ENCODE measurements at places on chromosomes 4 and X.

GRCh38 chr4:108849611-108850168 lies 86.8 kb upstream of the ETNPPL start:
- peaks cover 16% of the 10 kb centered on the region for H3K4me1 ChIP-seq
- peaks cover 4% of the 10 kb centered on the region for H3K27me3 ChIP-seq
- H3K36me3 ChIP-seq = no peaks in the 10 kb centered on the region
- H3K27ac ChIP-seq = no peak overlapping the region
- no peak overlapping the region for H3K4me3 ChIP-seq

DNA sequence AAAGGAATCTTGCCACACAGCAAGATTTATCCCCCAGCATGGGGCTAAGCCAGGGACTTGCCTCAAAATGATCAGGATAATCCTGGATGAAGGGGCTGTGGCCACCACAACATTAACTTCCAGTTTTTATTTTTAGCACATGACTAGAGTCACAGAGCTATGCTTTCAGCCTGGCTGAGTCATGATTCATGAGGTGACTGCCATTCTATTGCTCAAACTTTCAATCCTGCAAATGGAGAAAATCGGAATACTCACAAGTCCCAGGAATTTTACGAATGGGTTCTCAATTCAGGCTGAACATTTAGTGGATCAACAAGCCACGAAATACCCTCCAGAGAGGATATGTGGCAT lies 70.7 kb upstream of the HPGD start:
- H3K4me1 ChIP-seq = peaks cover 3% of the 10 kb centered on the region
- H3K4me3 ChIP-seq = no peak overlapping the region
- no peaks in the 10 kb centered on the region for H3K36me3 ChIP-seq
- no peak for DNase-seq
- no peaks in the 10 kb centered on the region for H3K27me3 ChIP-seq

GRCh38 chrX:154398668-154399526 lies 720 bp downstream of the RPL10 start:
- H3K27me3 ChIP-seq = no peaks in the 10 kb centered on the region
- peaks cover 34% of the 10 kb centered on the region for H3K36me3 ChIP-seq
- H3K4me3 ChIP-seq = peak overlapping the region; percentile 91
- peaks cover 7% of the 10 kb centered on the region for H3K4me1 ChIP-seq
- peak overlapping the region; percentile 100 for H3K27ac ChIP-seq

DNA sequence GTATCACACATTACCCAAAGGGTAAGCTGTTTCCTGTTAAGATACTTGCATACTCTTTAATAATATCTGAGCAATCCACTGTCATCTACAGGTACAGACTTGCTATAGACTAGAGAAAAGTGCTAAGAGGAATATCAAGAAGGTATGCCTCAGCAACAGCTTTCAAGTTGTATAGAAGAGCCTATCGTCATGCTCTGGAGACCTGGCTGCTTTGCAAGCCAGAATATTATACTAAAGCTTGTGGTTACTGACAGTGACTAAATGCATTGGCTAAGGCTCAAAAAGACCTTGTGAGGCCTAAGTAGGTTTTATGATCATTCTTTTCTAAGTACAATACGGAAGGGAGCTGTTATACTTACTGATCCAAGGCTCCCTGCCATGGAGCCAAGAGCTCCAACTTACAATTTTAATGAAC lies 11.3 kb downstream of the LAMP2 start:
- no peak overlapping the region for H3K4me3 ChIP-seq
- H3K27me3 ChIP-seq = no peaks in the 10 kb centered on the region
- DNase-seq = peak; percentile 14
- peaks cover 6% of the 10 kb centered on the region for H3K36me3 ChIP-seq
- no peak overlapping the region for H3K27ac ChIP-seq

GRCh38 chrX:118761939-118762707 lies 34.7 kb downstream of the IL13RA1 start:
- no peak overlapping the region for H3K4me3 ChIP-seq
- no peaks in the 10 kb centered on the region for H3K4me1 ChIP-seq
- no peaks in the 10 kb centered on the region for H3K27me3 ChIP-seq
- H3K36me3 ChIP-seq = no peaks in the 10 kb centered on the region
- DNase-seq = no peak

GRCh38 chr4:127414951-127415606 lies 217.7 kb upstream of the INTU start:
- no peak overlapping the region for H3K27ac ChIP-seq
- no peak for DNase-seq
- no peaks in the 10 kb centered on the region for H3K27me3 ChIP-seq

DNA sequence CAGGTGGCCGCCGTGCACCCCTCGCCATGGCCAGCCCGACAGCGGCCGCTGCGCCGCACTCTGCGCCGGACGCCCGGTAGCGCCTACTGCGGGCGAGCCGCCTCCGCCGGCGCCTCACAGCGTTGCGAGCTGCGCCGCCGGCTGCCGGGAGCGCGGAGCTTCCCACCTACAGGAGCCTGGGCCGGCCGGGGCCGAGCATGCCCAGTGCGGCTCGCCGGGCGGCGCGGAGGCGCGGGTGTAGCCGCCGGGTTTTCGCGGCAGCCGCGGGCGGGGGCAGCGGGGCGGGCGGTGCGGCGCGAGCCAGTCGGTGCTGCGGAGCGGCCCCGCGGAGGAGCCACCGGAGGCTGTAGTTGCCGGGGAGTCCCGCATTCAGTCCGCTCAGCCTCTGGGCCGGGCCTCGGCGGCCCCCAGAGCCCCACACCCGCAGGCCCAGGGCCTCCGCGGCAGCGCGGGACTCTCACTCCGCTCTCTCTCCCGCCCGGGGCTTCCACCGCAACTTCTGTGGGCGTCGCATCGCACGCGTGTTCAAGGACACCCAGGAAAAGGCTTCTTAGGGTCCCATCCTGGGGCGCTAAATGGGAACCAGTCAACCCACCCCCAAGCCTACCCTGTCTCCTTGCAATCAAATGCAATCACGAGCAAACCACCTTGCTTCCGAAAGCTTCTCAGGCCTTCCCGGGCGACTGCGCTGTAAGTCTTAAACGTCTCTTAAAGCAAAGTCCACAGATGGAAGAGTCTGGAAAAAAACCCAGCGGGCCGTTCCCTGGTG lies at the start of gene MFAP3L:
TSS of gene MFAP3L (minus strand) at position 143 of the 769 bp plus-strand sequence. CDS start 20,518 bp downstream, outside the sequence.
- peak; percentile 89 for DNase-seq
- H3K4me1 ChIP-seq = peaks cover 9% of the 10 kb centered on the region
- H3K27ac ChIP-seq = peak within 1 kb of the TSS; percentile 71
- H3K27me3 ChIP-seq = peaks cover 16% of the 10 kb centered on the region
- H3K4me3 ChIP-seq = peak within 1 kb of the TSS; percentile 80

DNA sequence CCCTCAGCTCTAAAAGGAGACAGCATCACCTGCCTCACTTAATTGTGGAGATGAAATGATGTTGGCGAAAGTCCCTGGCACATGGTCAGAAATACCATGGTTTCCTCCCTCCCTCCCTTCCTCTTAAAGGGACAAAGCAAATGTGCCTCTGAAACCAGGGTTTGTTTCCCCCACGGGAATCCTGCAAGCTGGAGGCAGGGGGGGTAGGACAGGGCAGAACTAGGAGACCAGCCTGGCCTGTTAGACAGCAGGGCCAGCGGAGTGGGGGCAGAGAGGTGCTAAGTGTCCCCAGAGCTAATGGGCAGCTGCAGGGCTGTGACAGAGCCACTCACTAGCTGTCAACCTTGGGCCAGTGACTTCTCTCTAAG lies 5.7 kb downstream of the RTL5 start:
- H3K4me1 ChIP-seq = peaks cover 49% of the 10 kb centered on the region
- H3K27ac ChIP-seq = no peak overlapping the region
- H3K27me3 ChIP-seq = peaks cover 9% of the 10 kb centered on the region
- H3K36me3 ChIP-seq = no peaks in the 10 kb centered on the region
- DNase-seq = no peak

- H3K4me1 ChIP-seq = no peaks in the 10 kb centered on the region
- no peaks in the 10 kb centered on the region for H3K36me3 ChIP-seq
- no peak overlapping the region for H3K4me3 ChIP-seq
Observed at GRCh38 chr4:141890279-141890678, 253.9 kb downstream of the IL15 start.

DNA sequence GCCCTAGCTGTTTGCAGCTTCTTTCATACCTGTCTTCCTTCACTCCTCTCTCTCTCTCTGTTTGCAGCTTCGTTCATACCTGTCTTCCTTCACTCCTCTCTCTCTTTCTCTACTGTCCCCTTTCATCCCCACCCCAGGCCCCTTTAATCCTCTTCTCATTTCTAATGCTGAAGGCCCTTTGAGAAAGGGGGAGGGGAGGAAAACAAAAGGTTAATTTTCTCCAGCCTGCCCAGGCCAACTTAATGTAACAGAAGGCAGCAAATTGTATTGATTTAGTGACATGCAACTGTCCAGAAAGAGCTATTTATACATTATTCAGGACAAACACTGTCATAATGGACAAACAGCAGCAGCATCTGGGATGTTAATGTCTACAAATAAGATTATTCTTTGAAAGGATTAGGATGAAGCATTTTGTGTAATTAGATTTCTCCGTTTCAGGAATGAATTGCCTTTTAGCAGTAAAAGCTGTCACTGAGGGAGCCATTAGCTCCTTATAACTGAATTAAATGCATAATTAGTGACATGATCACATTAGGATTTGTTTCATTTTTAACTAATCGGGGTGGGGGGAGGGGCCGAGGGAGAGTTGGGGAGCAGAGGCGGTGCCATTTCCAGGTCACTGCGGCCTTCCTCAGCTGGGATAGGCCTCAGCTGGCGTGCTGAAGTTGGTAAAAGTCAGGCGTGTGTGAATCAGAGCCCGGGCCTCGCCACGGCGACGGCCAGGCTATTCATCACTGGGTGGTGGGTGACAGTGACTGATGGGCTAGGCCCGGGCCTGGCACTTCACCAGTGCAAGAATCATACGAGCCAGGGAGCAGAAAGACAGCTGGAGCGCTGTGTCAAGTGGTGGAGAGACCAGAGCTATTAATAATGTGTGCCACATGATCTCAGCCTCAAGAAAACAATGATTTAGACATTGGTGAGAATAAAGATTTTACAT lies 174.5 kb downstream of the NKX6-1 start:
- DNase-seq = no peak
- no peaks in the 10 kb centered on the region for H3K4me1 ChIP-seq
- H3K36me3 ChIP-seq = no peaks in the 10 kb centered on the region
- H3K27ac ChIP-seq = no peak overlapping the region
- H3K27me3 ChIP-seq = no peaks in the 10 kb centered on the region

GRCh38 chr4:183244506-183244905 lies 75.6 kb downstream of the CLDN22 start:
- H3K27me3 ChIP-seq = no peaks in the 10 kb centered on the region
- H3K27ac ChIP-seq = no peak overlapping the region
- no peak for DNase-seq
- H3K36me3 ChIP-seq = no peaks in the 10 kb centered on the region

DNA sequence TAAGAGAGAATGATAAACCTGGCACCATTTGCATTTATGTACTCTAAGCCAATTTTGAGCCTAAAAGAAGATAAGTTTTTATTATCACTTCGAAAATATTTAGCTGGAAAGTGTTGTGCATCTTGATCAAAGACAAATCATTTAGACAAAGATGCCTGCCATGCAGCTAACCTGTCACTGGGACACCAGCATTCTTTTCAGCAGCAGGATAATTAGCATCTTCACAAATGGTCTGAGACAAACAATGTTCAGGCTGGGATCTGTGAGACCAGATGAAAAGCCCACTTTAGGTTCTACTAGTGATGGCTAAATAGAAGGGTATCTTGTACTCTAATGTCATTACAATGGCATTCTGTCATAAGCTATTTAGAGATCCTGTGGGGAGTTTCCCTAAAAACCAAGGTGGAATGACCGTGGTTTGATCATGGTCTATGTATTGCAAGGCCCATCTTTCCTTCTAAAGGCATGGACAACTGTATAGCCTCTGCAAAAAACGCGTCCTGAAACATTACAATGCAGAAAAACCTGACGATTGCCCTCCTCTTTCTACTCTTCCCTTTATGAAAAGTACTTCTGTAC lies 7.2 kb downstream of the PRDM8 start:
- H3K27ac ChIP-seq = no peak overlapping the region
- no peak overlapping the region for H3K4me3 ChIP-seq
- no peak for DNase-seq
- H3K36me3 ChIP-seq = no peaks in the 10 kb centered on the region
- H3K27me3 ChIP-seq = peaks cover 3% of the 10 kb centered on the region

DNA sequence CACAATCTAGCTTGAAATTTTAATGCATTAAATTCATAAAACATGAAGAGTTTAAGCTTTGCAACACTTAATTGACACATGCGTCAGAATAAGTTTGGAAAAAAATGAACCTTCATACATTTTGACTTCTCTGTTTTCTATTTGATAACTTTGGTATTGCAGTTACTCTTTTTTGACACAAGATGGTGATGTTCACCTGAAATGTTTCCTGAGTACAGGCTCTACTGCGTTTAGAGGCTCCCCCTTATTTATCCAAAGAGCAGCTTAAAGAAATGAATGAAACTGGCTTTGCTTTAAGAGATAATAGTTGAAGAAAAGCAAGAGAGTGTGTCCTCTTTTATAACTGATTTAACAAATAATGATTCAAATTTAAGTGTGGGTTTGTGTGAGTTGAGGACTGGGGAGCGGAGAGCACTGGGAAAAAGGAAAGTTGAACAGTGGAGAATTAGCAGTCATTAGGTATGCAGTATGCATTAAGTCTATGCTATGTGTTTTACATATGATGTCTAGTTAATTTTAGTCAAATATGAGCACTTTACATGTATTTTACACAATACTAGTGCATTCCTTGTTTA lies 180.6 kb upstream of the NUDT6 start:
- H3K27me3 ChIP-seq = no peaks in the 10 kb centered on the region
- no peaks in the 10 kb centered on the region for H3K4me1 ChIP-seq
- no peak for DNase-seq
- no peak overlapping the region for H3K27ac ChIP-seq
- no peaks in the 10 kb centered on the region for H3K36me3 ChIP-seq

DNA sequence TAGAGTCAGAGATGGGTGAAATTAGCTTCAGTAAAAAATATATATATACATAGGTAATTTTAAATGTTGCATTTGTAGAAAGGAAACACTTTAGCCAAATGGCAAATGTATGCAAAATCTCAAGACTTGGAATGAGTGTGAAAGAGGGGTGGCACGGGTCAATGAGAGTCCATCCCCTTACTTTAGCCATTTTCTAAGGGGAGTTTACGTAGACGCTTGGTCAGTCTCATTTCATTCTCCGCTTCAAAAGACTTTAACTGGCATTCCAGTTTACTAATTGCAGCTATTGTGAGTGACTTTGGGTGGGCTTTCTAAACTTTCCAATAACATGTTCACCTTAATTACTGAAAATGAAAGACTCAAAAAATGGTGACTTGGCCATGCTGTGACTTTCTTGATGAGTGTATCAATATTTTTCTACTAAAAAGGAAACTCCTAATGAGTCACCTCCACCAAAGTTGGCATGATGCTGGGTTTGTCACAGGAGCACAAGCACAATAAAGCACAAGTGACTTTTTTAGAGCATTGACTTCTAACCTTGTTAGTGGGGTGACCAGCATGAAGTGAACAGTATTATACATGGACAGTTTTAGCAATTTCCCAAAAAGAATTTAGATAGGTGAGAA lies 356.0 kb upstream of the RASGEF1B start:
- peak overlapping the region; percentile 16 for H3K27ac ChIP-seq
- peaks cover 15% of the 10 kb centered on the region for H3K4me1 ChIP-seq
- H3K27me3 ChIP-seq = peaks cover 7% of the 10 kb centered on the region
- DNase-seq = peak; percentile 49
- no peaks in the 10 kb centered on the region for H3K36me3 ChIP-seq
- no peak overlapping the region for H3K4me3 ChIP-seq

GRCh38 chr4:172865531-172866127 lies 303.0 kb upstream of the GALNT7 start:
- DNase-seq = no peak
- H3K27me3 ChIP-seq = no peaks in the 10 kb centered on the region
- H3K4me3 ChIP-seq = no peak overlapping the region

GRCh38 chr4:131426023-131426758 lies 1722.9 kb upstream of the PCDH10 start:
- no peak for DNase-seq
- no peaks in the 10 kb centered on the region for H3K27me3 ChIP-seq
- H3K4me1 ChIP-seq = no peaks in the 10 kb centered on the region
- no peak overlapping the region for H3K27ac ChIP-seq
- no peaks in the 10 kb centered on the region for H3K36me3 ChIP-seq

All from activated CD4-positive, alpha-beta memory T cell treated with anti-CD3 and anti-CD28 coated beads for 36 hours (primary cell).